ENCODE measurements at places on chromosomes 7 and 10. TPM values are rescaled to one million over a fixed set of nuclear protein-coding genes. Genes with fewer than 3 reads are reported as not detected.

GRCh38 chr7:115356139-115356746, 434.3 kb downstream of the MDFIC start:
- H3K4me1 ChIP-seq: no peaks in the 10 kb centered on the region
- H3K4me3 ChIP-seq: no peak overlapping the region
- DNase-seq: no peak
- H3K27me3 ChIP-seq: no peaks in the 10 kb centered on the region
- H3K27ac ChIP-seq: no peak overlapping the region

DNA sequence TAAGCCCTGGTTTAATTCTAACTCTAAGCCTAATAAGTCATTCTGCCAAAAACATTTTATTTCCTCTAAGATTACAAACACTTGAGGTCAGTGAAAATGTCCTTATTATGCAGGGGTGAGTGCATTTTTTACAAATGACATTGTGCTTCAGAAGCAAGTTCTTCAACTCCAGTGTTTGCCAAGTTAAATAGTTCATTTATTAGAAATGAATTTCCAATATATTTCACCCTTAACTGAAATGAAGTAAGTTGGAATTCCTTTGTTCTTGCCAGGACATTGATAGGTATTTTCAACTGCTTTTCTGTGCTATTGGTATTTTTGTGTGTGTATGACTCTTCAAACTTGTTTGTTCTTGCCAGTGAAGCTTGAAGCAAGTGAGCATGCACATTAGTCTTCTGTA, 89.5 kb upstream of the CCDC6 start:
- DNase-seq: no peak
- H3K36me3 ChIP-seq: no peaks in the 10 kb centered on the region
- H3K27me3 ChIP-seq: no peaks in the 10 kb centered on the region
- peaks cover 3% of the 10 kb centered on the region for H3K4me1 ChIP-seq
- H3K4me3 ChIP-seq: no peak overlapping the region

DNA sequence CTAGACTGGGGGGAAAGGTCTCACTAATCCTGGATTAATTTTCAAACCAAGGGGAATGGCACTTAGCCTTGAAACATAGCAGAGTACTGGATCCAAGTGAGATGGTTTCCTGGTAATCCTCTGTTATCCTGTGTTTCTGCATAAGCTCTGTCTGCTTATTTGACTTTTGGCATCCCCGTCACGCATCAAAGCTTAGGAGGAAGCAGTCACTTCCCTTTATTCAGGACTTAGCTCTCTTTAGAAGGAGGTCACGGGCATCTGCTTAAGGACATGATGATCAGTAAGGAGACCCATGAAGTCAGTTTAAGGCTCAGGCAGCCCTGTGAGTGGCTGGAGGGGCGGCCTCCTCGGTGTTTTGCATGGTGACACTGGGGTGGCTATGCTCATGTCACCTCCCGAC, 30.0 kb downstream of the TSPAN15 start:
- no peaks in the 10 kb centered on the region for H3K27me3 ChIP-seq
- H3K27ac ChIP-seq: peak overlapping the region; percentile 81
- peaks cover 4% of the 10 kb centered on the region for H3K4me1 ChIP-seq
- no peak for DNase-seq

Gene FAM180A
- total RNA-seq: 6.3 TPM

Gene SRRM3
- total RNA-seq: 6.9 TPM

Data from uterus (tissue), 4 donors.